ENCODE measurements at places on chromosomes 2 and 18. TPM values are rescaled to one million over a fixed set of nuclear protein-coding genes. Genes with fewer than 3 reads are reported as not detected.

DNA sequence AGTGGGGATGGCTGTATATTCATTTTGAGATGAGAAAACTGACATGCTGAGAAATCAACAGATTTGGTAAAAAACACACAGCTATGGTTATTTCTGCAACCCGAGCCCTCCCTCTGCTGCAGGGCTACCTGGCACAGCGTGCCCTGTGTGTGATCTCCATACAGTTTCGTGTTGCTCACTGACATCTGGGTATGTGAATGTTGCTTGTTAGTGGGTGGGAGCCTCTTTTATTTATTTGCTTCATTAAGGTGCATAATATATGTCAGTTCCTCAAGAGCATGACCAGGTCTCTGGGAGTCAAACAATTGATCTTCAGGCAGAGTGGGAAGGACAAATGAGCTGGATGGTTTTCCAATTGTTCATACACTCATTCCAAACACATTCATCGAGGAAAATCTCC, 139.1 kb upstream of the FHL2 start:
- DNase-seq = no peak
- H3K4me1 ChIP-seq = no peaks in the 10 kb centered on the region
- H3K27ac ChIP-seq = no peak overlapping the region
- H3K4me3 ChIP-seq = no peak overlapping the region
- H3K36me3 ChIP-seq = no peaks in the 10 kb centered on the region

DNA sequence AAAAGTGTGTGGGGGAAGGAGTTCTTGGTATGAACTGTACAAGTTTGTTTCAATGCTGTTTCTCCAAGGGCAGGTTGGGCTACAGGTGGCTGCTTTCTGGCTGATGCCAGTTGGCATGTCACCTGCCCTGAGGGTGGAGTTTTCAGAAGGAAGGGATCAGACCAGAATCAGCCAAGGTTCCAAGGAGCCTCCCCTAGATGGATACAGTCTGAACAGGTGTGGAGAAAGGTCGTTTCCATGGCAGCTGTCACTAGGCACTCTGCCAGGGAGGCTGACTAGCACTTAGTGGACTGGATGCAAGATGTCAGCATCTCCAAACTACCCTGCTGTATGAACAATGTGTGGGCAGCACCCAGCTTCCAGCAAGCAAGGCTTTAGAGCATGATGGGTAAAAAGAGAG, 444.4 kb upstream of the HNRNPA3 start:
- H3K27me3 ChIP-seq = no peaks in the 10 kb centered on the region
- H3K4me1 ChIP-seq = peaks cover 7% of the 10 kb centered on the region
- no peaks in the 10 kb centered on the region for H3K36me3 ChIP-seq
- no peak overlapping the region for H3K4me3 ChIP-seq

Gene C18orf54
- total RNA-seq = 7.3 TPM

Gene CDH7
- total RNA-seq = not detected

Gene GPR35
- 14.6 TPM for total RNA-seq

DNA sequence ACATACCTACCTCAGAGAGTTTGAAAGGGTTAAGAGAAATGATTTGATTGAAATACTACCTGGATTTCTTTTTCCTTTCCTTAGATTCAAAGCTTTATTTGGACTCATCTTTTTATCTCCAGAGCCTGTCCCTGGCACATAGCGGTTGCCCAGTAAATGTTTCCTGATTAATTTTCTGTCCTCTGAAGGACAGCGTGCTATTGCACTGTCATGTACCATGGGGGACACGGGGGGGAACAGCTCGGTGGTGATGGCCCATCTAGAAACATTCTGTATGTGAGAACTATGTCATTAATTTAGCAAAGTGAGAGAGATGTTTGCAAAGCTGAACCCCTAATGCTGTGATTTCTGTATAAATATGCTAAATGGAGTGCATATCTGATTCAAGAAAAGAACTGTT, 26.4 kb upstream of the CABYR start:
- no peaks in the 10 kb centered on the region for H3K27me3 ChIP-seq
- peaks cover 15% of the 10 kb centered on the region for H3K36me3 ChIP-seq
- no peak for DNase-seq
- H3K27ac ChIP-seq = no peak overlapping the region

Gene FER1L5
- not detected for total RNA-seq
